GM23338 (cell line): ENCODE measurements at places on chromosomes 11 and 22. TPM values are rescaled to one million over a fixed set of nuclear protein-coding genes. Genes with fewer than 3 reads are reported as not detected.

DNA sequence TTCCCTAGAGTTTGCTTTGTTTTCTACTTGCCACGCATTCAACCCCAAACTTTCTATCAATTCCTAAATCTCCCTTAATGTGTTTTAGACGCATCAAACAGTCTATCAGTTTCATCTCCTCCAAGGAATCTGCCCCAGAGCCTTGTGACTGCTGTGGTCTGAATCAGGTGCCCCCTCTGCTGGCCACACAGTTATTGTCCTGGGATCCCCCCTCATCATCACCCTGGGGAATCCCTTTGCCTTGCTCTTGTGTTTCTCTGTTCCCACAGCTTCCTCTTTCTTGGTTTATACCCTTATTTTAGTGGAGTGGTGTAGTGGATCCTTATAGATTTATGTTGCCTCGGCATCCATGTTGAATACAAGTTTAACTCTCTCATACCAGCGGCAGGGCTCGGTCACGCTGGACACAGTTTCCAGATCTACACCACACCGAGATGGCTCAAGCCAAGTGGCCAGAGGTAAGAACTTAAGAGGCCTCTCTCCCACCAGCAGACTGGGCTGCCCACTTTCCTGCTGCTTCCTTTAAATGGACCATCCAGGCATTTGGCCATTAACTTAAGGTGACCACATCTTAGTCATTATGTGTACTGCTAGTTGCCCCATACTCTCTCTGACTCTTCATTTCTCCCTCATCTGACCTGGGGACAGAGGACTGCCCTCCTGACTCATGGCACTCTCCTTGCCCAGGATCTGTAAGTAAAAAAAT lies 8.2 kb downstream of the UPB1 start:
- no peaks in the 10 kb centered on the region for H3K27me3 ChIP-seq
- H3K36me3 ChIP-seq, result no peaks in the 10 kb centered on the region
- no peak overlapping the region for H3K4me3 ChIP-seq
- H3K4me1 ChIP-seq, result peaks cover 13% of the 10 kb centered on the region
- H3K27ac ChIP-seq, result no peak overlapping the region
- peak; percentile 83 for DNase-seq

GRCh38 chr11:2313051-2313951 lies 11.5 kb downstream of the TSPAN32 start:
- no peaks in the 10 kb centered on the region for H3K36me3 ChIP-seq
- DNase-seq, result no peak
- H3K4me3 ChIP-seq, result no peak overlapping the region

- H3K36me3 ChIP-seq, result no peaks in the 10 kb centered on the region
- H3K4me1 ChIP-seq, result peaks cover 11% of the 10 kb centered on the region
- no peaks in the 10 kb centered on the region for H3K27me3 ChIP-seq
- no peak overlapping the region for H3K27ac ChIP-seq
Observed at GRCh38 chr11:76752321-76753143, 30.6 kb upstream of the TSKU start.

- H3K27ac ChIP-seq, result no peak overlapping the region
- DNase-seq, result no peak
- peaks cover 35% of the 10 kb centered on the region for H3K4me1 ChIP-seq
Observed at GRCh38 chr11:1569251-1569780, 2.8 kb downstream of the DUSP8 start.

DNA sequence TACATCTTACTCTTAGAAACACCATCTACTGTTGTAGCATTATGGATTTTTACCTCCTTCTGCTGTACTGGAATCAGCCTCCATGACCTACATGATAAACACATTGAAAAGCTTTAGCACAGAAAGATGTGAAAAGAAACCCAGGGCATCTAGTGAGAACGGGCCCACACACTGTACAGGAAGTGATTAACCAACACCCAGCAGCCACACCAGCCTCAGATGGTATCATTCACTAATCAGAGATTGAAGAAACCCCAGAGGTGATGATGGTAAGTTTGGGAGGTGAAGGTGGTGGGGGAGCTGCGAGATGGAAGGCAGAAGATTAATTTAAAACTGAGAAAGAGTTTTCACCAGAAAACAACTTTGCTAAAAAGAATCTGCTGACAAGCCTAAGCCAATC lies 46.1 kb downstream of the RASSF10 start:
- H3K27me3 ChIP-seq, result no peaks in the 10 kb centered on the region
- H3K4me1 ChIP-seq, result no peaks in the 10 kb centered on the region
- H3K36me3 ChIP-seq, result no peaks in the 10 kb centered on the region

DNA sequence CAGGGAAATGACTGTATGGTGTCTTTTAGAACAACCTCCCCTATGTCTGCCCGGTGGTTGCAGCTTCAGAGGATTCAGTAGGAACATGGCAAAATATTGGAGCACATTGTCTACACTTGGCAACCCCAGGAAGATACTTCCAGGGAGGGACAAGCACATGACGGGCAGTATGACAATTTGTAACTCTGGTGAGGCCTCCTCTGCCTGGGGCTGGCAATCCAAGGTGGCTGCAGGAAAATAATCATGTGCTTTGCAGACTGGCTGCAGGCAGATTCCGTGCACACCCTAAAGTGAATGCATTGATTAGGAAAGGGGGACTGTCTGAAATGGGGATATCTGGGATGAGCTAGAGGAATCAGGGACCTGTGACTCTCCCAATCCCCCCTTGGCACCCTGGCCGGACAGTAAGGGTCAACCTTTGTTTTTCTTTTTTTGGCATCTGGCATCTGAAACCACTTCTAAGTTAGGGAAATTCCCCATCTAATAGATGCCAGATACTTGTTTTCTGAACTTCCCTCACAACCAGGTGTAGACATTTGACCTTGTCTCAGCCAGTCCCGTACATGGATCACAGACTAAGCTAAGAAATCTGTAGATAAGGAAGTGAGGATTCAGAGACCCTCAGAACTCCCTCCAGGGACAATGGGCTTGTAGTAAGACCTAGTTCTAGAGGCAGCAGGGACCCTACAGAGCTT lies 10.5 kb upstream of the PHOX2A start:
- no peak overlapping the region for H3K27ac ChIP-seq
- no peak for DNase-seq
- H3K36me3 ChIP-seq, result no peaks in the 10 kb centered on the region
- H3K27me3 ChIP-seq, result peaks cover 13% of the 10 kb centered on the region; the same call in 1 of the 2 replicates
- H3K4me3 ChIP-seq, result no peak overlapping the region

The C11orf86 gene
- 0.73 and 0.74 TPM in 2 replicates for polyA plus RNA-seq
